ENCODE measurements at places on chromosomes 3 and 15.

- DNase-seq, result no peak
Observed at GRCh38 chr3:170410428-170411029, 8.1 kb upstream of the CLDN11 start.

GRCh38 chr3:177449360-177450006 lies 252.2 kb upstream of the TBL1XR1 start:
- DNase-seq, result peak; percentile 83

DNA sequence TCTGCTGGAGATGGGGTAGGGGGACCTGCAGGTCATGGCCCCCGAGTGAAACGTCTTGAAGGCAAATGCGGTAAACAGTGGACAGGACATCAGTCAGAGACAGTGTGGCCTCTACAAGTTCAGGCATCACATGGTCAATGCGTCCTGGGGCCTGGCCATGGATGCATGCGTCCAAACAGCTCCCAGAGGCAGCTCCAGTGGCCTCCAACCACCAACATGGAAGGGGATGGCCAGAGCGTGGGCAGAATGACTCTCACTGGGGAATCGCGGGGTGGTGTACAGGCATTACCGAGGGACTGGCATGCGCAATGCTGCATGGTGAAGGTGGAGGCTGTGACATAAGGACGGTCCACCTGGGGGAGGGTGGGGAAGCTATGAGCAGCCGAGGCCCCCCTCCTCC lies 35.6 kb upstream of the IQSEC1 start:
- peak; percentile 23 for DNase-seq

DNA sequence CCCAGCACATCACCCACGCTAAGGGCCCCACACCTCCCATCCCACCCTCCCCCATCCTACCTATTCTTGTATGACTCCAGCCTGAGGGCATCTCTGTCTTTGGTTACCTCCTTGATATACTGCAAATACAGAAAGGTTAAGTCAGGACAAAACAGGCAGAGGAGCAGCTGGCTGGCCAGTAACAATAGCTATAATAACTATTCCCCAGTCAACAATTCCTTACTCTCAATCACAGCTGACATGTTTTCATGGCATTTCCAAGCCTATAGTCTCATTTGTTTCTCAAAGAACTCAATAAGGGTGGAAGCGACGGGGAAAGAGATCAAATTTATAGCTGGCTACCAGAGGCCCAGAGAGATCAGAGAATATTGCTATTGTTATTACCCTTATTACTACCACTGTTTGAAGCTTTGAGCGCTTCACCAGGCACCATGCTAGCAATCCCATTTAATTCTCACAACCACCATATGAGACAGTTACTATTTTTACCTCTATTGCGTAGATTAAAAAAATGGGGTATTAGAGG lies 93.0 kb upstream of the C2CD4B start:
- DNase-seq, result no peak

DNA sequence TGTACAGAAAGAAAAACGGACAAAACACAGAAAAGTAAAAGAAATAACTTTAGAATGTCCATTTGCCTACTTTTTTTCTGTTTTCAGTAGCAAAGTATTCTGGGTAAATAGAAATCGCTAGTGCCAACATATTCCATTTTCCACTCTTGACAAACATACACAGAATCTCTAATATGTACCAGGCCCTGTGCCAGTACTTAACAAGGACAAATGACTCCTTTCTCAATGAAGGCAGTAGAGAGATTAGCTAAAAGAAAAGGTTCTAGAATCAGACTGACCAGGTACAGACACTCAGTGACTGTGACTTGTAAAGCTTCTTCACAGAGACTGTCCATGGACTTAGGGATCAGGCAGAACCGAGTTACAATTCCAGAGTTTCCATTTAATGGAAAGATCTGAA lies 165.8 kb upstream of the STAC start:
- DNase-seq, result no peak

All from RWPE2 (cell line).